Inflammatory macrophage (primary cell): ENCODE measurements at places on chromosomes 1 and 21.

GRCh38 chr21:32346951-32347350 is 45.9 kb downstream of the URB1 start:
- DNase-seq: no peak

GRCh38 chr21:26115305-26115704 is 55.3 kb downstream of the APP start:
- DNase-seq: no peak

- peak; percentile 11 for DNase-seq
Observed at GRCh38 chr21:35358008-35358407, 308.9 kb upstream of the RUNX1 start.

GRCh38 chr1:119784191-119784781 is 15.6 kb upstream of the HMGCS2 start:
- DNase-seq: peak; percentile 55

DNA sequence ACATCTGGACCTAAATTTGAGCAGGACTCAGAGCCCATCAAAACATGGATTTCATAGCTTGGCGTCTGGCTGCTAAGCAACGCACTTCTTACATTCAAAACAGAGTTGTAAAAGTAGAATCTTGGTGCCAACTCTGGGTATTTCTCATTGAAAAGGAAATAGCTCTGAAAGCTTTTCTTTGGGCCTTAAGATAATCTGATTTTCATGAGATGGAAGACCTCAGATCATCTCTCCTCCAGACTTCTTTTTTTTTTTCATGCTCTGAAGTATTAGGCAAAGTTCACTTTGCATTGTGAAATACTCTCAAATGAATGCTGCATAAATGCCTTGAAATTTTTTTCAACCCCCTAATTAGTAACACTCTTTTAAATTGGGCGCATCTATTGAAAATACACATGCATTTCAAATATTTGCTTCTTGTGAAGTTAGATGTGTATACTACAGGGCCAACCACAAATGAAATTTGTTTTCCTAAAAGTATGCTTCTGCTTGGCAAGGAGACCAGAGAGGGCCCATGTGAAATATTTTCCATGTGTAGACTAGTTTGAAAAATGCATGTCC is 4.2 kb downstream of the ADAMTS5 start:
- DNase-seq: peak; percentile 30

DNA sequence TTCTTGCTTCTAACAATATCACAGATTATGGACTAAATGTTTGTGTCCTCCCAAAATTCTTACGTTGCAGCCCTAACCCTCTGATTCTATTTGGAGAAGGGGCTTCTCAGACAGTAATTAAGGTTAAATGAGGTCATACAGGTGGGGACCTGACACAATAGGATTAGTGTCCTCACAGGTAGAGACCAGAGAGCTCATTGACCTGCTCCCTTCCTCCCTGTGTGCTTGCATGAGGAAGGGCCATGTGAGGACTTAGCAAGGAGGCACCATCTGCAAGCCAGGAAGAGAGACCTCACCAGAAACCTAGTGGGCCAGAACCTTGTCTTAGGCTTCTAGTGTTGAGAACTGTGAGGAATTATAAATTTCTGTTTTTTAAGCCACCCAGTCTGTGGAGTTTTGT is 322.6 kb downstream of the SMYD3 start:
- DNase-seq: no peak

DNA sequence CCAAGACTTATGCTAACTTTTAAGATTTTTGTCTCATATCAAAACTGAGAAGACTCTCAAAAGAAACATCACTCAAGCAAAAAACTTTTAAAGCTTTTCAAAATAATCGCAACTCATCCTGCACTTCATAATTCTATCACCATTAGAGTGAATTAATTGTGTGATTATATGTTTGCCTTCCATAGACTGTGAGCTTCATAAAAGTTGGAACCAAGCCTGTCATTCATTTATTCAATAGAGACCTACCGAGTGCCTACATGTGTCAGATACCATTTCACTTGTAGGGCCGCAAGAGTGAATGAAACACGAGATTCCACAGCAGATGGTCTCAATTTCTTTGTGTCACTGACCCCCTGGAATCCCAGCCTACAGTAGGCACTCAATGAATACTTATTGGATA is 106.4 kb downstream of the RHOU start:
- no peak for DNase-seq

DNA sequence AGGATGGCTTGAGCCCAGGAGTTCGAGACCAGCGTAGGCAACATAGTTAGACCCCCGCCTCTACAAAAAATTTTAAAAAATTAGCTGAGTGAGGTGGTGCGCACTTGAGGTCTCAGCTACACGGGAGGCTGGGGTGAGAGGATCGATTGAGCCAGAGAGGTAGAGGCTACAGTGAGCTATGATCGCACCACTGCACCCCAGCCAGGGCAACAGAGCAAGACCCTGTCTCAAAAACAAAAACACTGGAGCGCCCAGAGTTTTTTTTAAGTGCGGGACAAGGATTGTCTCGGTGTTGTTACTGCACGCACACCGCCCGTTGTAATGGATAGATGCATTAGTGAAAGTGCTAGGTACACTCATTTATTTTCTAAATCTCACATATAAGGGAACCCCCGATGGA is 37.1 kb downstream of the PIK3CD start:
- no peak for DNase-seq

GRCh38 chr1:245871915-245872314 is 635.2 kb downstream of the SMYD3 start:
- no peak for DNase-seq

DNA sequence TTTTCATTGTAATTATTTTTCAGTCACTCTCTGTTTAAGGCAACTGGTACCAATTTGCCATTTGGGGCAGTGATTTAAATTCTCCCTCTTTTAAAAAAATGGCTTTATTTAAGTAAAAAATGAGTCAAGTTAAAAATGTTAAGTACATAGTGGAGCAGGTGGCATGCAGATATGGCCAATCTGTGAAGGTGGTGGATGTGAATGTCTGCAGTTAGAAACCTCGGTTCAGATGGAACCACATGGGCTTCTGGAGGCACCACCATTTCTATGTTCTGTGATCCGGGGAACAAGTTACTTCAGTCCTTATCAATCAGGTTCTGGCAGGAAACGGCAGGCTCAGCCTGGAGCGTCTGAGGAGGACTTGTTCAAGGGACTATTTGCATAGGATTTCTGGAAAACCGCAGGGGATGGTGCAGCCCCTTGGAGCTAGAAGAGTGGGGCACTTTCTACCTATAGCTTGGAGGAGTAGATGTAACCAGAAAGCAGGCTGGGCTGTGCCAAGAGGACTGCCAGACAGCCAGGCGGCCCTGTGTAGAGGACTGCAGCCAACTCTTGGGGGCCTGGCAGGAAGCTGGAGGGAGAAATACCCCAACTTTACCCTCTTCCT is 12.3 kb downstream of the IGSF21 start:
- DNase-seq: no peak

DNA sequence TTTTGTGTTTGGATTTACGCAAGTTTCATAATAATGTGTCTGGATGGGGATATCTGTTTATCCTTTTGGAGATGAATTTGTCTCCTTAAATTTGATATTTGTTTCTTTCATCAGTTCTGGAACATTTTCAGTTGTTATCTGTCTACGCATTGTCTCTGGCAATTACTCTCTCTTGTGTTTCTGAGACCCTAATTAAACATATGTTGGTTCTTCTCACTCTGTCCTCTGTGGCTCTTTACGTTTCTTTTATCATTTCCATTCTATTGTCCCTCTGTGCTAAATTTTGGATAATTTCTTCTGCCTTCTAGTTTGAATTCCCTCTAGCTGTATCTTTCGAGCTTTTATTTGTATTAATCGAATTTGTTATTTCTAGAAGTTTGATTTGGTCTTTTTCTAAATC is 17.5 kb upstream of the PRELP start:
- no peak for DNase-seq

GRCh38 chr1:46611691-46612221 is 4.9 kb downstream of the MOB3C start:
- peak; percentile 66 for DNase-seq

DNA sequence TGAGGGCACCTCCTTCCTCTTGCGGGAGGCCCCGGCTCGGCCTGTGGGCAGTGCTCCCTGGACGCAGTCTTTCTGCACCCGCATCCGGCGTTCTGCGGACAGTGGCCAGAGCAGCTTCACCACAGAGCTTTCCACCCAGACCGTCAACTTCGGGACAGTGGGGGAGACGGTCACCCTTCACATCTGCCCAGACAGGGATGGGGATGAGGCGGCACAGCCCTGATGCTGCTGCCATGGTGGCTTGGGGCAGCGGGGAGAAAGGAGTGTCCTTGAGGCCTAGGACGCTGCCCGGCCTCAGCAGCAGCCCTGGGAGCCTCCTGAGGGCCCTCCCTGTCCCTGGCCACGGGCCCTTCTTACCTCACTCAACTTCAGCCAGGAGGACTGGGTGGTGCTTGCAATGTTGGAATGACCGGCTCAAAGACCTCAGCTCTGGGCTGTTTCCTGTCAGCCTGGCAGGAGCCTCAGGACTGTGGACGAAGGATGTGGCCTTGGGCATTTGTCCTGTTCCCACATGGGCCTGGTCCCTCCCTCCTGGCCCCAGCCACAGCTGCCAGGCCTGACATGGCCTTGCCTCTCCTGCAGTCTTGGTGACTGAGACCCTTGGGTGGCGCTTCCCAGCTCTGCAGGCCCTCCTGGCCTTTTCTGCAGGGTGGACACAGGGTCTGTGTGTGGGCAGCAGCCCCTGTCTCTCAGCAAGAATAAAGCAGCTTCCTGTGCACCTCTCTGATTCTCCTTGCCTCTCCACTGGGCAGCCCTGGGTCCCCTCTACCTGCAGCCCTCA is 45.9 kb downstream of the TRIM11 start:
- DNase-seq: no peak

- no peak for DNase-seq
Observed at GRCh38 chr1:151760597-151761385, 2.5 kb downstream of the MRPL9 start.

- no peak for DNase-seq
Observed at GRCh38 chr1:109258481-109259466, 9.4 kb downstream of the CELSR2 start.

GRCh38 chr1:112651205-112651604 is 23.3 kb upstream of the MOV10 start:
- no peak for DNase-seq

DNA sequence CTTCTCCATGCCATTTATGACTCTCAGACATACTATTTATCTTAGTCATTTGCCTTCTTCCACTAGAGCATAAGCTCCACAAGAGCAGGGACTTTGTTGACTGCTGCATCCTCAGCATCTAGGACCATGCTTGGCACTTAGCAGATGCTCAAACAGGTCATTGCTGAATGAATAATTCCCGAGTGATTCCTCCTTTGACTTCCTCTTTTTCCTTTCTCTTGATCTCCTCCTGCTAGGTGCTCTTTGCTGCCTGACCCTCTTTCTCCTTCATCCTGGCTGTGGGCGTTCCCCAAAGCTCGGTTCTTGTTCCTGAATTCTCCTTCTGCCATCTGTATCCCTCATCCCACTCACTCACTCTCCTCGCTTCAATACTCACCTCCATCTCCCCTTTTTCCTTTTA is 23.5 kb downstream of the SYT6 start:
- DNase-seq: no peak

DNA sequence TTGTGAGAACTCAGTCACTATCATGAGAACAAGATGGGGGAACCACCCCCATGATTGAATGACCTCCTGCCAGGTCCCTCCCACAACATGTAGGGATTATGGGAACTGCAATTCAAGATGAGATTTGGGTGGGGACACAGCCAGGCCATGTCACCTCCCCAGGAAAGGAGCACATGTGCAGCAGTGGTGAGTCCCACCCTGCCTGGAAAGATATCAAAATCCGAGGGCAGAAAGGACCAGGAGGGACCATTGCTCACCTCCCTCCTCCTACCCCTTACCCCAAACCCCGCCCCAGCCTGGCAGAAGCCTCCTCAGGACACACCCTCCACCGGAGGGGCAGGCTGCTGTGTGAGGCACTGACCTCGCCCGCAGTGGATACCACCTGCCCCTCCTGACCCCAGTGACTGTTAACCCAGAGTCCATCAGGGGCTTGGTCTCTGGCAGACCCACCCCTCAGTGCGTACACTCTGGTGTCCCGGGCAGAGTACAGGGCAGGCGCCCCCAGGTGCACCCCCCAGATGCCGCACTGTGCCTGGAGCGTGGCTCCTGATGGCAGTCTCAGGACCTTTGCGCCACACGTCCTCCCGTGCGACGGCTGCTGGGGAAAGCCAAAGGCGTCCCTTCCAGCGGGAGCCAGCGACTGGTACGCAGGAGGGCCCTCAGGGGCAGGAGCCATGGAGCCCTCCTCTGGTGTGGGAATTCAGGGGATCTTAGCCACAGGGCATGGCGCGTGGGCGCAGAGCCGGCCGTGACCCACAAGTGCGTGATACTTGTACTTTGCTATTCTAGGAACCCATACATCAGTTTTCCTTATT is 20.9 kb downstream of the PDXK start:
- DNase-seq: peak; percentile 38

DNA sequence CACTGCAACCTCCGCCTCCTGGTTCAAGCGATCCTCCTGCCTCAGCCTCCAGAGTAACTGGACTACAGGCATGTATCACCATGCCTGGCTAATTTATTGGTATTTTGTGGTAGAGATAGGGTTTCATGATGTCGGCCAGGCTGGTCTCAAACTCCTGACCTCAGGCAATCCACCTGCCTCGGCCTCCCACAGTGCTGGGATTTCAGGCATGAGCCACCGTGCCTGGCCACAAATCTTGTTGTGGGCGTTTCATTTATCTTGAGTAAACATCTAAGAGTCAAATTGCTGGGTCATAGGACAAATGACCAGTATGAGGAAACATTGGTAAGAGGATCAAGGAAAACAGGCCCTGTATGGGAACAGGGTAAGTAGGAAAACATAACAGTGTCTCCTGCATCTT is 17.9 kb downstream of the TMEM200B start:
- peak; percentile 34 for DNase-seq
